Fibroblast of gingiva (primary cell): ENCODE measurements at places on chromosomes 4 and X.

DNA sequence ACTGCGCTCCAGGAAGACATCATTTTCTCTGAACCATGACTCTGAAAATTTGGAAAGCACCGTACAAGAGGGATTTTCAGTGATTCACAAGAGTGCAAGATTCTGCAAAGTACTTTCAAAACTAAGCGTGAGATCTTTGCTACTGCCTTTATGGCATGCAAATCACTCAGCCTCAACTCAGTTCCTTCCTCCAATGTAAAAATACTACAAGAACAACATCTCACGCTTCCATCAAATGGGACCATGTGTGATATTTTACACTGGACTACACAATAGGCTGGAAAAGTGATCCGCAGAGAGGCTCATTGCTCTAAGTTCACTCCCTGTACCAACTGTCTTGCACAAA, 674 bp upstream of the IL15 start:
- DNase-seq, result no peak

- no peak for DNase-seq
These were observed 22.3 kb downstream of the MORF4L2 start for GRCh38 chrX:103663981-103664762.

DNA sequence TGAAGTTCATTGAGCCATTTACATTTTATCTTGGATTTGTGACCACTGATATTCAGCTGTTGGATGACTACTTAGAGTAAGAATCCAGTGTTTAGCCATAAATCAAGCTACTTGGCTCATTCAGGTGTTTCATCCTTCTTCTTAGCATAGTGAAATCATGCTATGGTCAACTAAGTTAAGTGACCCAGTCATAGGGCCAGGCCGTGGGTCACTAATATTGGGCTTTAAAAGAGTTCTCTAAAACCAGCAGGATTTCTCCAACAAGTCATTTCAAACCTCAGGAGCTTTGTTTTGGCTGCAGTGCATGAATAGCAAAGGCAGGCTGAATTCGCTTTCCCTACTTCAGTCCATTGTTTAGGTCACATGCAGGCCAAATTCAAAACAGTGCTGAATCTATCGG, 181.0 kb downstream of the MAML3 start:
- DNase-seq, result no peak

DNA sequence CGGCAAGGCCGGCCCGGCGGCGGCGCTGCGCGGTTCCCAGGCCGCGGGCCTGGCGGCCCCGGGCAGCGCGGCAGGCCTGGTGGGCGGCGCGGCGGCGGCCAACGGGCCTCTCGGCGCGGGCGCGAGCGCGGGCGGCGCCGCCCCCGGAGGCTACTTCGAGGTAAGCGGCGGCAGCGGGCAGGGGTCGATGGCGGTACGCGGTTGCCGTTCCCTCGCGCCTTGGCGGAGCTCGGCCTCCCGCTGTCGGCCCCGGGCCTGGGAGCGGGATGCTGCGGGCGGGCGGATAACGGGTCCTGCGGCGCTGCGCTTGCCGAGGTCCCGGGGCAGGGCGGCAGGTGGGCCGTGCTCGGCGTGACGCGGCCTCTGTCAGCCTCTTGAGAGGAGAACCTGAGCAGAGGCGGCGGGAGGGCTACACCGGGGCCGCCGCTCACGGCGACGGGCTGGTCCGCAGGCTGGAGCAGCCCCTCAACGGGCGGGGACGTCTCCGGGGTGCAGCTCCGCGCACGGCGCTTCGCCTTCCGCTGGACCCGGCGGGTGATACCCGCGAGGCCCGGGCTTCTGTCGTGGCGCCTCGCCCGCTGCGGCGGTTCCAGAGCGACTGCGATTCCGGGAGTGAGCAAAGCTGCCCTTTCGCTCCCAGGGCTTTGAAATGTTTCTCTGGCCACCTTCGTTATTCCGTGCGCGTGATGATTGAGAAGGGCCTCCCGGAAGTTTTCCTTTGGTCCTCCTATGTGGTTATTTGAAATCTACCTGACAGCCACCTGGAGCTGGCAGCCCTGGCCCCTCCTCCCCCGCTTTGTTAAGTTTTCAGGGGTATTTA, 774 bp downstream of the FAM193A start:
- peak; percentile 34 for DNase-seq

DNA sequence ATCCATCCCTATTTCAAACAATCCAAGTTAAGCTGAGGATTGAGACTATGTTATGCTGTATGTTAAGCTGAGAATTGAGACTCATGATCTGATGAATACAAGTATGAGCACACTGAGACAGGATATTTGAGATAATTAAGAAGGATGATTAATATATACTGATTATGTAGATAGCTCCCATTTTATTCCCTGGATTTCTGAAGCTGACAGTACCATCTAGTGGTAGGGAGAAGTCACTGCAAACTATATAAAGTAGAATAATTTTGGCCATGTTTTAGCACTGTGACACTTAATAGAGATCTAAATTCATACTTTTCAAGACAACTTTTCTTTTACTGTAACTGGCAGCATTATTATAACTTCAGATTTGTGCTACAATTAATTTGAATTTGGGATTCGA, 63.8 kb upstream of the HPRT1 start:
- DNase-seq, result no peak

DNA sequence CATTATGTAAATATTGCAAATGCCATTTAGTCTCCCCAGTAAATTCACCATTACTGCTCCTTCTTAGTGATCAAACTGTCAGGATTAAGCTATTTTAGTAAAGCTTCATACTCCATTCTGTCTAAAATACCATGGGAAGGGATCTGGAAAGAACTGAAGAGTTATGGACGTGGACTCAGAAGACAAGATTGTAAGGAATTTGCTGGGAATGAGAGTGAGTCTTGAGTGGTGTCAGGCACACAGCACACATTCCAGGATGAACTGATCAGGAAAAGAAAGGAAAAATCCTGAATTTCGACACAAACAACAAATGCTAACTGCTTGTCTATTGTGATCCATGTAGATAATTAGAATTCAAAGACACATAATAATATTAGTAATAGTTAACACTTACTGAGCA, 311.0 kb downstream of the CENPC start:
- no peak for DNase-seq

- no peak for DNase-seq
These were observed 92.8 kb downstream of the FAAH2 start for GRCh38 chrX:57379296-57379695.

DNA sequence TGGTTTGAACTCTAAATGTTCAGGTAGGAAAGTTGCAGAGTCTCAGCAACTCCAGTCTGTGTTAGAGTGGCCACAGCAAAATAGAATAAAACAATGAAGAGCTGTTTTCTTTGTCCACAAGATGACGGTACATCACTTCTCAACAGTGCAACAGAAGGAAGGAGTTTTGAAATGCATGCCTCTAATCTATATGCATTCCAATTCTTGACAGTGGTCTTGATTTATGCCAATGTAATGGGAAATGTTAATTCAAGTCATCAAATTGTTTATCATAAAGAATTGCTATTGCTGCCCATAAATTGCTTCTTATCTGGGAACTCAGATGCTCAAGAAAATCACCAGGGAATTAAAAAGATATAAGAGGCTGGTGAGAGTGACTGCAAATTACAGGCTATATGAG, 195.5 kb upstream of the PRPS2 start:
- no peak for DNase-seq

GRCh38 chr4:66169341-66169740, 499.1 kb upstream of the EPHA5 start:
- no peak for DNase-seq

- no peak for DNase-seq
These were observed 197.3 kb downstream of the CFAP299 start for GRCh38 chr4:80532674-80533333.

DNA sequence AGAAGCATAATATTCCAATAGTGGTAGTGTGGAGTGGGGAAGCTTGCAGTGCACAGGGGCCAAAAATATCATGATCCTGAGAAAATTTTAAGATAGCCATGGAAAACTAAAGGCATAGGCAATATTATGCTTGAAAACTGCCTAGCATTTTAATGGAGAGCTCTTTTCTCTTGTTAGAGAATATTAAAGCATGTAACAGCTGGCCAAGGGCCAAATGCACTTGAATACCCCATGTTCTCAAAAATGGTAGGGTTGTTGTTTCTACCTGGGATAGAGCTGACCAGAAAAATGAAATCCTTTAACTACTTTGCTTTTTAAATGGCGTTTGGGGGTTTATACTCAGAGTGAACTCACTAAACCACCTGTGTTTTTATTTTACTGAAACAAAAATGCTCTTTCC, 739.6 kb upstream of the SLIT2 start:
- DNase-seq, result no peak

- DNase-seq, result peak; percentile 11
These were observed 24.2 kb downstream of the ARHGAP6 start for GRCh38 chrX:11641349-11642065.

GRCh38 chr4:5865896-5866599, 26.8 kb downstream of the CRMP1 start:
- no peak for DNase-seq

- no peak for DNase-seq
These were observed 204.2 kb upstream of the CASK start for GRCh38 chrX:42127563-42127962.

DNA sequence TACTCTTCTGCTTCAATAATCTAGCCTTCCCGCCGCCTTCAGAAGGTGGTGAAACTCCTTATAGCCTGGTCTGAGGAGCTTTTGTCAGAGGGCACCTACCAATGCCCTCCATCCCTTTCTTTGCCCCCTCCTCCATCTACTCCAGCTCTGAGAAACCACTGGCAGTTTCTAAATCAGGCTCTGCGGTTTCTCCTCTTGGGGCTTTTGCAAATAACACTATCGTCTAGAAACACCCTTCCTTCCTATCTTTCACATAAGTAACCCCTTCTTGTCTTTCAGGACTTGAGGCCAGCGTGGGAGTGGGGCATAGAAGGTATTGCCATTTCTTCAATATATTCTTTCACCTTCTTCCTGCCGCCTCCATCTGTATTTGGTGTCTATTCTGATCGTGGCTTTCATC, 1.2 kb upstream of the EFHC2 start:
- no peak for DNase-seq

- DNase-seq, result no peak
These were observed 88.0 kb downstream of the IRF2 start for GRCh38 chr4:184386271-184386781.

DNA sequence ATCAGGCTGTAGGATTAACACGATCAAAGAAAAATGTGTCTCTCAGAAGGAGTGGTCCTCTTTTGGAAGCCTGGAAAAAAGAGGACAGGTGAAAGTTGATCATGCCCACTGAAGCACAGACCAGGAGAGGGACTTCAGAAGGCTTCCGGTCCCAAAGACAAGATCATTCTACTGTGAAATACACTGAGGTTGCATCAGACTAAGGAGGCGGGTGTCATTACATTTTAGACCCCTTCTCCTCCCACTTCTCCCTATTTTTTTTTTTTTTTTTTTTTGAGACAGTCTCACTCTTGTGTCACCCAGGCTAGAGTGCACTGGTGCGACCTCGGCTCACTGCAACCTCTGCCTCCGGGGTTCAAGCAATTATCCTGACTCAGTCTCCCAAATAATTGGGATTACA, 67.5 kb downstream of the RBM47 start:
- no peak for DNase-seq

GRCh38 chr4:41991916-41992767, 1.8 kb downstream of the SLC30A9 start:
- no peak for DNase-seq

GRCh38 chr4:90007494-90008167, 113.0 kb downstream of the MMRN1 start:
- no peak for DNase-seq

DNA sequence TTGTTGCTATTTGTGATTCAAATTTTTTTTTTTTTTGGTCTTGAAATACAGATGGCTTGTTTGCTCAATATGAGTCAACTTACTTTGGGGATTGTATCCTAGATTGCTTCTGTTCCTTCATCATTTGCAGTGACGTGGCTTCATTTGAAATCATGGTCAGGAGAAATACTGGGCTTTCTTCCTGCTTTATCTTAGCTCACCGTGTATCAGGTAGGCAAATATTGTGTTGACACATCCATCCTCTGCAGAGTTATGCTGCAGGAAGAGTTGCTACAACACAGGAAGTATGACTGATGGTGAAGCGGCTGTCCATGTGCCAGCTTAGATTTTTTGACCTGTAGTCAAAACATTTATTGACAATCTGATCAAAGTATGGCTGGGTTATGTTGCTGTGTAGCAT, 232.2 kb downstream of the C4orf33 start:
- no peak for DNase-seq

- no peak for DNase-seq
These were observed 1033.1 kb downstream of the RAPGEF2 start for GRCh38 chr4:160136021-160136420.

DNA sequence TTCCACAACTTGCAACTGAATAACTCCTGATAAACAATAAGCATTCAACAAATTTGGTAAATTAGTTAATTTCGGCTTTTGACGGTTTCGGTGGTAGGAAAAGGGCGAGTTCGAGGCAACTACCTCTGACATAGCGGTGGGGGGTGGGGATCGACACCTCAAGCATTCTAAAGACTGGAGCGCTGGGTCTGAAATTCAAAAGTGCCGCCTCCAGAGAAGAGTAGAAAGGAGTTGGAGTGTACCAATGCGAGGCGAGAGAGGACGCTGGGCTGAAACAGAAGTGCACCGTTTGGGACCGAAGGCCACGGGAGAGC, 725 bp downstream of the SMC1A start:
- DNase-seq, result no peak

DNA sequence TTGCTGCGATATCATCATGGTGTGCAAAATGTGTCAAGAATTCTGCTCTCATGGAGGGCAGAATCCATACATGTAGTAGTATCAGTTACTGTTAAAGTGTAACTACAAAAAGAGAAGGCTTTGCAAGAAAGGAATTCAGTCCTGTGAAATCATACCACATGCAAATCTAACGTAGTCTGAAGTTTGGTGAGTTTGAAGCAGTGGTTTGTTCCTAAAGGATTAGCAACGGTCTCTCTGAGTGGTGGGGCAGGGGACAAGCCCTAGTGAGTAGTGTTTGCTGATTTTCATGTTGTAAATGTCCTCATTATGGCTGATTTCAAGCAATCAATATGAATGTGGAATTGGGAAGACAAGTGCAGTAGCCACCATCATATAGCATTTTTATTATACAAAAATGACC, 47.1 kb upstream of the CLNK start:
- no peak for DNase-seq

GRCh38 chrX:149648932-149649331, 17.3 kb upstream of the TMEM185A start:
- DNase-seq, result no peak

- no peak for DNase-seq
These were observed 22.7 kb upstream of the SRD5A3 start for GRCh38 chr4:55323375-55323774.

GRCh38 chrX:100591256-100592051, 6.7 kb downstream of the TNMD start:
- DNase-seq, result no peak

DNA sequence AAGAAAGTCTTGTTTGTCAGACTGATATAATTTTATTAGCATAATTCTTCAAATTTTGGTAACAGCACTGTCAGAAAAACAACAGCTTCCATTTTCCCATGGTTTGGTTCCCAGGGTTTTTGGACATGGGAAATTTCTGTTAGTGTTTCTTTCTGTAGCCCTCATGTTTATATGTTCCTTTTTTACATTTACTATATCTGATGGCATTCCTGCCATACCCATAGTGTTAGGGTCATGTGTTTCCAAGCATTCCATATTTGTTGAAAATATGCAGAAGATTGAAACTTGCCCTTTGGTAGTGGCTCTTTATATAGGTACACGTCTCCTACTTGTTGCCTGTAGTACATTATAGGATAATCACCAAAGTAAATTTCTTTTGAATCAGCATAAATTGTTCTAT, 65.8 kb downstream of the PDLIM5 start:
- no peak for DNase-seq
